Activated naive CD8-positive, alpha-beta T cell treated with anti-CD3 and anti-CD28 coated beads, Interleukin-2, amount 50 U/mL, for 16 hours (primary cell): ENCODE measurements at places on chromosomes 2 and 18.

DNA sequence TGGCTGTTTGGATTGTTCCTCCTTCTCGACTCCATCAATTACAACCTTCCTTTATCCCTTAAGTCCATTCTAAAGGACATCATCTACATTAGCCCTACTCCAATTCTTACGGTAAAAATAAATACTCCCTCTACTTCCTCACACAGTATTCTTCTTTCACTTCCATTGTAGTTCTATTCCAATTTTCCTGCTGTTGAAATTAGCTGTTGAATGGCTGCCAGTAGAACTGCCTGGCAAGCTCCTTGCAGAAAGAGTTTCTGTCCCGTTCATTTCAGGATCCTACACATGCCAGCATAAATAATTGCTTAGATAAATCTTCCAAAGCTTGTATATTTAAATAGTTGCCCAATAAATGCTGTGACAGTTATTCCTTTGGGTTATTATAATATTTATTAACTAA is 459.3 kb upstream of the TRIB2 start:
- DNase-seq, result no peak

- DNase-seq, result no peak
Measured at GRCh38 chr2:133235968-133236367, 332.3 kb downstream of the NCKAP5 start.

DNA sequence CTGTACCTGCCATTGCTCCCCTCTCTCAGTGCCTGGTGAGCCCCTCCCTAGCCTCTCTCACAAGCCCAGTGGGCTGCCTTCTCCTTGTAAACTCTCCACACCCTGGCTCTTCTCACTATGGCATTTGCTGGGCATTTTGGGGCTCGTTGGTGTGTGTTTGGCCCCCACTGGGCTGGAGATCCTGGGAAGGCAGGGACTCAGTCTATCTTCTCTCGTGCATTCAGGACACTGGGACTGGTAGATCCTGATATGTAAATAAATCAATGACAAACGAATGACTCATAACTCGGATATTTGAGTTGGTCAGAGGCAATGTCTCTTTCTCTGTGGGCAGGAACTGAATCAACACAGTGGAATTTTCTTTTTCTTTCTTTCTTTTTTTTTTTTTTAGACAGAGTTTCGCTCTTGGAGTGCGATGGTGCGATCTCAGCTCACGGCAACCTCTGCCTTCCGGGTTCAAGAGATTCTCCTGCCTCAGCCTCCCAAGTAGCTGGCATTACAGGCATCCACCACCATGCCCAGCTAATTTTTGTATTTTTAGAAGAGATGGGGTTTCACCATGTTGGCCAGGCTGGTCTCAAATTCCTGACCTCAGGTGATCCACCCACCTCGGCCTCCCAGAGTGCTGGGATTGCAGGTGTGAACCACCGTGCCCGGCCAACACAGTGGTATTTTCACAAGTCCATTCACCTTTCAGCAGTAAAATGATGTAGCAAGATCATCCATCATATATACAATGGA is 144.6 kb upstream of the SPRED2 start:
- DNase-seq, result no peak

GRCh38 chr18:2824865-2825264 is 21.9 kb upstream of the EMILIN2 start:
- DNase-seq, result no peak

DNA sequence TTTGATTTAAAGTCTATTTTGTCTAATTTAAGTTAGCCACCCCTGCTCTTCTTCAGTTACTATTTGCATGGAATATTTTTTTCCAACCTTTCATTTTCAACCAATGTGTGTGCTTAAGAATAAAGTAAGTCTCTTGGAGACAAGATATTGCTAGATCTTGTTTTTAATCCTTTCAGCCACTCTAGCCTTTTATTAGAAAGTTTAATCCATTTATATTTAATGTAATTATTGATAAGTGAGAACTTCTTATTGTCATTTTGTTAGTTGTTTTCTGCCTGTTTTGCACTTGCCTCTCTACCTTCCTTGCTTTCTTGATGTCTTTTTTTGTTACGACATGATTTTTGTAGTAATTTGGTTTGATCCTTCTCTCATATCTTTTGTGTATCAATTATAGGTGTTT is 46.4 kb downstream of the CCDC148 start:
- DNase-seq, result no peak

DNA sequence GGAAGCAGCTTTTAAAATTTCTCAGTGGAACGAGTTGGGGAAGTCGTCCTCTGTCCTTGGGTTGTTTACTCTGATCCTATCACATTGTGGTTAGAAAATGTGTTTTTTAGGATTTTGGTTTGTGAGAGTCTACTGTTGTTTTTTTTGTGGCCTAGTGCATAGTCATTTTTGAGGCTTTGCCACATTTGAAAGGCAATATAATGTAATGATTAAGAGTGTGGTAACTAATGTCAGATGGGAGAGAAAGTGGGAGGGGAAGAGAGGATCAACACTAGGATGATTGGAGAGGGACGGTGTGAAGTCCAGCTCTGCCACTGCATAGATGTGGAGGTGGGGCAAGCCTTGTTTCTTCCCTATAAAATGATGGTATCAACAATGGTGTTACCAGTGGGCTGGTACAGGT is 8.5 kb downstream of the SP140L start:
- DNase-seq, result no peak

DNA sequence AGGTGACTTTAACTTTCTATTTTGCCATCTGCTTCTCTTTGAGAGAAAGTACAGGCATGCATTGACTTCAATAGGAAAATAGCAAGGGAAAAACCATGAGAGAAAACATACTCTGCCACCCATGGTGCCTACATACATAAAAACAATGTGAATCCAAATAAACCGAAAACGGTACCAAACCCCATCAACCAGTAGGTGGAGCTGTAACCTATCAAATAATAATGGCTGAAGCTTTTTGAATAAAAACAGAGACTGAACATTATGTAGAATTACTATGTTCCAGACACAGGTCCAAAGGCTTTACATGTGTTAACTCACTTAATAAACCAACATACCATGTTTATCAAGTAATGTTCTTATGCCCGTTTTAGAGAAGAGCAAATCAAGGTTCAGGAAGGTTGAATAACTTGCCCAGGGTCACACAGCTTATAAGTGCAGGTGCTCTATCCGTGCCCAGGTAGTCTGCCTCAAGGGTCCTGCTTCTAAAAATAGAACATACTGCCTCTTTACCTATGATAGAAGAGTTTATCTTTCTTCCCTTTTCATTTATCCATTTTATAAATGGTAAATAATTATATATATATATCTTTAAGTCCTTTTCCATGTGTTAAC is 293.9 kb upstream of the SYT4 start:
- DNase-seq, result no peak
